ENCODE measurements at places on chromosomes 3 and 15.
A peak's percentile ranks its signal among the peaks of the same experiment; 100 is the strongest.

- no peak for DNase-seq
These were observed 251.2 kb upstream of the VEPH1 start for GRCh38 chr3:157754451-157754850.

GRCh38 chr15:76994496-76994895, 430 bp upstream of the PSTPIP1 start:
- no peak for DNase-seq

GRCh38 chr3:27031476-27031875, 337.7 kb downstream of the NEK10 start:
- no peak for DNase-seq

GRCh38 chr3:112980080-112980479, 5.2 kb upstream of the CD200R1 start:
- no peak for DNase-seq

GRCh38 chr3:133937061-133937686, 41.5 kb upstream of the RAB6B start:
- DNase-seq = no peak

DNA sequence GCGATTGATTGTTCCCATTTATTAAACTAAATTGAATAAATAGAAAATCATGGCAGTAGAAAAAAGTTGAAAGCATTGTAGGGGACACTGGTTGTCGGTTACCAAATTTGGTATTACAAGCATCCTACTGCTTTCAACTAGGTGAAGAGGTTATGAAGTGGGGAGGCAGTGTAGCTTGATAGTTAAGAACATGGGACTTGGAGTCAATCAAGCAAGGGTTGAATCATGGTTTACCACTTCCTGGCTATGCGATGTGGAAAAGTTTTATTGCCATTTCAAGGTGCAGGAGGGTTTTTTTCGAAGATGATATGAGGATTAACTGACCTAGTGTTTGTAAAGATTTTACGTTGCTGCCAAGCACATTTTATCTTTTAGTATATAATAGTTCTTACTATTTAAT, 318.2 kb upstream of the KCNH8 start:
- DNase-seq = no peak

GRCh38 chr15:71332431-71333004, 217.2 kb downstream of the THSD4 start:
- DNase-seq = peak; percentile 79

- no peak for DNase-seq
These were observed 51.9 kb downstream of the HOMER2 start for GRCh38 chr15:82900511-82901060.

GRCh38 chr3:160027541-160028195, 39.0 kb downstream of the IL12A start:
- DNase-seq = peak; percentile 62

DNA sequence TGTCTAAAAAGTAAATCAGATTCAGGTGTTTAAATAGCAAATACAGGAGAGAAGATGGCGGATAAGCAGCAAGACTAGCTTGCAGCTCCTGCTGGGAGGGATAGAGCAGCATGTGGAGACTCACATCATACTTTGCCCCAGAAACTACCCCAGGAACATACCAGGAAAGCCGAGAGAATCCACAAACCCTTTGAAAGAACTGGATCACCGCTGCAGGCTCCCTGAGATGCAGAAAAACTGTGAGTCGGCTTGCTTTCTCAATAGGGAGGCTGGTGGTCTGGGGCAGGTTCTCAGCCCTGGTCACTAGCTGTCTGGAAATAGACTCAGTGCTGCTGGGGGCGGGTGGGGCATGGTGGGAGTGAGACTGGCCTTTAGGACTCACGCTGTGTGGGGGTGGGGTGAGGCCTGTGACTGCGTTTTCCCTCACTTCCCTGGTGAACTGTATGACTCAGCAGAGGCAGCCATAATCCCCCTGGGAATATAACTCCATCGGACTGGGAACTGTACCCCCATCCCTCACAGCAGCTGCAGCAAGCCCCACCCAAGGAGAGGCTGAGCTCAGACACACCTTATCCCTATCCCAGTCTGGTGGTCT, 142.8 kb downstream of the CNTN6 start:
- no peak for DNase-seq

DNA sequence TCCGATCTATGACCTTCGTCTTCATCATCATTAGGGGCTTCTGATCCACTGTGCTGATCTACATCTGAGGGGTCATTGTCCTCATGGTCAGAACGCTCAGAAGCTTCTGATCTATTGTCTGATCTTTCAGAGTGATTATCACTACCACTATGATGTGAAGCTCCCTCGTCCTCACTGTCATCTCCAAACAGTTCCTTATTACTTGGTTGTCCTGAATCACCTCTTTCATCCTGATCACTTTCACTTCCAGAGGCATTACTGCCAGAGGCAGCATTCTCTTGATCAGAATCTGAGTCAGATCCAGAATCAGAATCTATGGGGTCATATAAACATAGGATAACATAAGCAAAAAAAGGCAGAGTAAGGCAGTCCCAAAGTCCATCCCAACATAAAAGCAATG, 5.4 kb downstream of the LEO1 start:
- no peak for DNase-seq

All from AG04450 (cell line).